ENCODE measurements at places on chromosomes 13 and 19.

GRCh38 chr19:12667731-12668302 is 1.2 kb downstream of the WDR83 start:
- no peak for DNase-seq

DNA sequence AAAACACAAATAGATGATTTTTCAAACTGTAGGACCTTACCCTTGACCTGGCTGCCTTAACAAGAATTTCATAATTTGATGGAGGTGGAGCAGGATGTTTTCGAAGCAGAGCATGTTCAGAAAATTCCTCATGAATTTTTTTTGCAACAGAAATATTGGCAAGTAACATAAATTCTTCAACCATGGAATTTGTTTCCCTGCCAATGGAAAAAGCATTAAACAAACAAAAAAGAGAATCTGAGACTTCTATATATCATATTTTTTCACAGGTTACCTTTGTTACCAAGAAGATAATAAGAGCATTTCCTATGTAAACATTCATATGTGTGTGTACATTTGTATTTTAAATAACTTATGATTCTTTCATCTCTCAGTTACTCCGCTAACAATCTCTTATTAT is 18.3 kb downstream of the DIS3 start:
- DNase-seq: no peak

DNA sequence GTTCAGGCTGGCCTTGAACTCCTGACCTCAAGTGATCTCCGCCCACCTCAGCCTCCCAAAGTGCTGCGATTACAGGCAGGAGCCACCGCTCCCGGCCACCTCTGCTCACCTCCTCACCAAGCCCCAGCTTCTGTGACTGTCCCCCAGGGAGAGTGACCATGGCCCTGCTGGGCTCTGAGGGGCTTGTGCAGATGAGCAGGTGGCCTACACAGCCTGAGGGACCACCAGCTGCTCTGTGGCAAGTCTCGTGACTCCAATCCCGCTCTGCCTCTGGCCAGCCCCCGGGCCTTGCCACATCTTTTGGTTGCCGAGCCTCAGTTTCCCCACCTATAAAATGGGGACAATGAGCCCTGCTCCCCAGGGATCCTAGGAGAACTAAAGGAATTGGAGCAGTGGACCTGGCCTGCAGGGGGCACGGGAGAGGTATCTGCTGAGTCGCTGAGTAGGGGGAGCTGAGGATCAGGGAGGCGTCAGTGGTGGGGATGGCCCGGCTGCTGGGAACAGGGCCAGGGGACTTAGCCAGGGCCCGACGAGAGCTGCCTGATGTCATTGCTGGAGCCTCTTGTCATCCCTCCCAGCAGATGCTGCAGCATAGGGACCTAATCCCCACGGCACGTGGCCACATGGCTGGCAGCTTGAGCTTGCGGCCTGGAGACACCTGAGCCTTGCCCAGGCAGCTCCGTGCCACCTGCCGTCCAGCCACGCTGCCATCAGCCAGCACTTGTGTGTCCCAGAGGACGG is 74.7 kb downstream of the GADD45B start:
- no peak for DNase-seq

DNA sequence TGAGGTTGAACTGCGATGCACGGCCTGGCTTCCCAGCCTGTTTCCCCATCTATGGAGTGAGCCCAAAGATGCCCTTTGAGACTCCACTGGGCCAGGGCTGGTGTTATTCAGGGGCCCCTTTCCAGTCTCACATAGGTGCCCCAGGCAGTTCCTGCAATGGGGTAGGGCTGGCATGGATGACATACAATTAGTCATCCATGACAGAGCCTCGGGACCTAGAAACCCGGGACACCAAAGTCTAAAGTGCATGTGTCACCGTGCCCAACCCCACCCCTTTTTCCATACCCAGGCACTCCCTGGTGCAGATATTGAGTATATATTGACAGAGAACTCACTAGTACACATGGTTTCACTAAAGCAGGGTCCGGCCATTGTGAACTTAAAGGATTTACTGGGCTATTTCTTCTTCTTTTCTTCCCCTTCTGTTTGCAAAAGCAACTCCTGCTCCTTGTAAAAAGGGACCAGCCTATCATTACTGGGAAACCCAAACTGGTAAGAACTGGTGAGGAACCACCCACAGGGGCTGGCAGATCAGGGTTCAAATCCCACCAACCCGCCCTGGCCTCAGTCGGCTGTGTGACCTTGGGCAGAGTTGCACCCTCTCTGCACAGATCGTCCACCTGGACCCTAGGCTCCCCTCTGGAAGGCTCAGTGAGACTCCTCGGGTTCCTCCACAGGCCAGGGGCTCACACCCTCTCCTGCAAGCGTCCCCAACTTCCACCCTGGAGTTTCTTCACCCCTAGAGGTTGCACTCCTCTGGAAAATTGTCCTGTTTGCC is 2.7 kb downstream of the B3GNT3 start:
- no peak for DNase-seq

GRCh38 chr19:42109896-42110295 is 22.4 kb downstream of the POU2F2 start:
- DNase-seq: no peak

DNA sequence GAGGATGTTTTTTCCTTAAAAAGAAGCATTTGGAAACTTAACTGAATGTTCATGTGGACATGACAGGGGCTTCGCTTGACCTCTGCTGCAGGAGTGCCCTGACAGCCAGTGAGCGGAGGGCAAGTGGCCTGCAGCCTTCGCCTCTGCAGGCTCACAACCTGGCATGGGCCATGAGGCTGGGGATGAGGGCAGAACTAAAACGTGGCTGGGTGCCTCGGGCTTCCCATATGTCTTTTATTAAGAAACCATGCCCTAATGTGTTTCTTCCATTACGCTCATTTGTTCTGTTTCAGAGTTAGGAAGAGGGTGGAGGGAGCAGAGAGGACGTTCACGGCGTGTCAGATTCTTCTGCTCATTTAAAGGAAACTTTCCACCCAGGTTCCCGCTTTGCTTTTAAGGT is 2.9 kb downstream of the ARHGEF7 start:
- no peak for DNase-seq

DNA sequence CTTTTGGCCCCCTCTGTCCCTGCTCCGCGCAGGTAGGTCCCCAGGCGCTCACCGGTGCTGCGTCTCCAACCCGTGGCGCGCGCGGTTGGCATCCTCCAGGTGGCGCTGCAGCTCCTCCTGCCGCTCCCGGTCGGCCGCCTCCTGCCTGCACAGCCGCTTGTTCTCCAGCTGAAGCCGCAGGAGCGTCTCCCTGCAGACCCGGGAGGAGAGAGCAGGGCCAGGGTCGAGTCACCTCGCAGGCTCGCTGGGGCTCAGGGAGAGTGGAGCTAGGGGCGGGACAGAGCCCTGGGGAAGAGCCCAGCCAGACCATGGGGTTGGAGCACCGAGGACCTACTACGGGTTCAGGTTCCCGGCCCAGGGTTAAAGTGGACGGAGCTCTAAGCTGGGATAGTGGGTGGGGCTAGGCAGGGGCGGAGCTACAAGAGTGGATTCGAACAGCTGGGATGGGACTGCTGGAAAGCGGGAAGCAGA is 9.3 kb downstream of the HOOK2 start:
- peak; percentile 80 for DNase-seq

- DNase-seq: peak; percentile 45
These were observed 26.9 kb downstream of the GAS6 start for GRCh38 chr13:113836768-113837559.

- peak; percentile 95 for DNase-seq
These were observed 76.6 kb upstream of the POMP start for GRCh38 chr13:28582225-28582891.

GRCh38 chr19:679418-680286 is 3.5 kb downstream of the FSTL3 start:
- DNase-seq: peak; percentile 66

DNA sequence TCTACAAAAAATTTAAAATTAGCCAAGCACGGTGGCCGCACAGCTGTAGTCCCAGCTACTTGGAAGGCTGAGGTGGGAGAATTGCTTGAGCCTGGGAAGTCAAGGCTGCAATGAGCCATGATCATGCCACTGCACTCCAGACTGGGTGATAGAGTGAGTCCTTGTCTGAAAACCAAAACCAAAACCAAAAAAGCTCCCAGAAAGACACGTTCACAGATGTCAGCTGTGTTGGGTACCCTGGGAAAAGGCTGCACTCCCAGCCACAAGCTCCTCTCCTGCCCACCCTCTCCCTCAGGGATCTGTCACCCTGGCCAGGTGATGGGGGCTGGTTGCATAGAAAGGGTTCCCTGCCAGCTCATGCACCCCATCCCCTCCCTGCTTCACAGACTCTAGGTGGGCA is 53.3 kb downstream of the RNF6 start:
- DNase-seq: no peak

- peak; percentile 79 for DNase-seq
These were observed 7.4 kb downstream of the ETHE1 start for GRCh38 chr19:43519436-43520088.

DNA sequence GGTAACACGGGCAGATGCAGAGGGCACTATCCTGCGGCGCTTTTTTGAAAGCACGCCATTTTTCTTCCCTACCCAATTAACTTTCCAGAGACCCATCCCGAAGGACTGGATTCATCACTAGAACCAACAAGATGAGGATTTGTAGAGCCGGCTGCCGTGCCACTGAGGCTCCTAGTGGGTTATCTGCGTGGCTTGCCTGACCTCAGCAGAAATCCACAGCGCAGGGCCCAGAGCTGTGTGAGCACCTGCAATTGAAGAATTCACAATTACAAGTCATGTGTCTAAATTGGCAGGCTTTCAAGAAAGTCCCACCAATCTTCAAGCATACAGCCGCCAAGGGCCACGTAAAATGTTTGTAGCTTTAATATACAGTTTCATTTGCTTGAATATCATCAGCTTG is 75.5 kb downstream of the ALOX5AP start:
- no peak for DNase-seq

DNA sequence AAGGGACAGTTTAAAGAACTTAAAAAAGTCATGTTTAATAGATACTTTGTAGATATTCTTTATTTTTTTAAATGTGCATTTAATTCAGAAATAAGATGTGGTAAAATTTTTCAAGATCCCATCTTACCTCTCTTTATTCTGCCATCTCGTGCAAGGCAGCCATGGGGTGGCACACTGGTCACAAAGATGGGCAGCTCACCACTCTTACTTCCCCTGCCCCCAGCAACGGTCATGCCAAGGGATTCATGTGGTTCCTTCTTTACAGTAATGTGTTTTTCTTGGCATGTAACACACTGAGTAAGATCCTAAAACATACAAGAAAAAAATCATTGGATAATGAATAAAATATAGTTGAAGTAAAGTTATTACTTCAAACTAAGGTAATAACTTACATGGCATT is 64.2 kb downstream of the LNX2 start:
- DNase-seq: no peak

- no peak for DNase-seq
These were observed 172.3 kb upstream of the KLF12 start for GRCh38 chr13:74306496-74306895.

DNA sequence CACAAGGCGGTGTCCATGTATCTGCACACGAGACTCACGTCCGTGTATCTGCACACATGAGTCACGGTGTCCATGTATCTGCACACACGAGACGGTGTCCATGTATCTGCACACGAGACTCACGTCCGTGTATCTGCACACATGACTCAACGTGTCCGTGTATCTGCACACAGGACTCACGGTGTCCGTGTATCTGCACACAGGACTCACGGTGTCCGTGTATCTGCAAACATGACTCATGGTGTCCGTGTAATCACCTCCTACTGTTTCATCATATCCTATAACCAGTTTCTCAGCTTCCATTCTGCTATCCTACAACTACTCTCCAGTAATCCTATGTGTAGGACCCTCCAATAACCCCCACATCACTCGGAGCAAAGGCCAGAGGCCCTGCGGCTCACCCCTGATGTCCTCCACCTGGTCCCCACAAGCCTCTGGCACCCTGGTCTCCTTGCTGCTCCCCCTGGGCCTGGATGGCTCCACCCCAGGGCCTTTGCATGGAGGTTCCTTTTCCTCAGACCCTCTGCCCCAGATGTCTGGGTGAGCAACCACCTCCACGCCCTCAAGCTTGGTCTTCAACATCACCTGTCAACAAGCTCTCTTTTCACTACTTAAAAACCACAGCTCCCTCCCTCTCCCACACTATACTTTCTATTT is 2.5 kb upstream of the TMEM255B start:
- no peak for DNase-seq

GRCh38 chr13:28328271-28328607 is 166.7 kb downstream of the FLT1 start:
- DNase-seq: no peak

- DNase-seq: peak; percentile 54
These were observed 5.0 kb upstream of the PDS5B start for GRCh38 chr13:32581177-32581786.

GRCh38 chr13:110442930-110443621 is 118.4 kb downstream of the RAB20 start:
- peak; percentile 28 for DNase-seq

- no peak for DNase-seq
These were observed 76.7 kb downstream of the MBNL2 start for GRCh38 chr13:97298816-97299215.

DNA sequence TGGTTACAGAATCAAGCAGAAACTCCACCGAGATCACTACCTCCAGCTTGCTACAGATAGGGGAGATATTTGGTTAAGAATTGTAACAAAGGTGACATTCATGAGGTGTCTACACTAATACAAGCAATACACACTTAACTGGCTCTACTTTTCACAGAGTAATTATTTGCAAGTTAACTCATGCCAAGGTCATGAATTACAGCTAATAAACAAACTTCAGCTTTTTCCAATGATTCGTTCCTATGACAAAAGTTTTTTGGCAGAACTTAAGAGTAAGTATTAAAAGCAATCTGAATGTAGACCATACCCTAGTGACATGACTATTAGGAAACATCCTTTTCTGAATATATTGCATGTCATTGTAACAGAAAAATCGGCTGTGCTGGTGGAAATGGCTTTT is 72.1 kb downstream of the LHFPL6 start:
- DNase-seq: no peak

DNA sequence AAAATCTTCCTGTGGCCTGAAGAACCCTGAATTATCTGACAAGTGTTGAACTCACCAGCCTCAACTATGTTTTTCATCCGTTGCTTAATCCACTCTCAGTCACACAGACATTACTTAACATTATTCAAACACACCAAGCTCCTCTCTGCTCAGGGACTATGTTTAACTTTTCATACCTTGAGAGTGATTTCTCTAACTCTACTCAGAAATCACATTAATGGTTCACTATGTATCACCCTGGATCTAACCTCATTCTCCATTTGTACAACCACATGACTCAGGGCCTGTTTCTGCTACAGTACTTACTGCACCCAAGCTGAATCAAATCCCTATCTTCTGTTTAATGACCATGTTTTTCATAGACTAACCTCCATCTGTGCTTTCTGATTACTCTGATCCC is 553.7 kb upstream of the PRR20A start:
- no peak for DNase-seq

- DNase-seq: no peak
These were observed 61.5 kb downstream of the DOCK9 start for GRCh38 chr13:98916403-98916802.

DNA sequence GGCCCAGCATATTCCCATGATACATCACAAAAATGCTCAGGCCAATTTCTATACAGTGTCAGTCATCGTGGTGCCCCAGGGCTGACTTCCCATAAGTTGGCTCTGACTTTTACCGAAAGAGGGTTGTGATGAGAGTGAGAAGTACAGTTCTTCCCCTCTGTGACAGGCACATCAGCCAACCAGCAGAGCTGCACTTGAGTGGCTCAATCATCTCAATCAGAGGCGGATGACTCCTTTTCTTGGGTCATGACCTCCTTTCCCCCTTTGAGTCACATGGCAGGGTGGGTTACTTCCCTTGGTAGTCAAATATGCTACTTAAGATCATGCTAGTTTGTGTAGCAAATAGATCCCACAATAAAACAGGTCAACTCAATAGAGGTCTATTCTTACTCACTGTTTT is 6.9 kb upstream of the AMER2 start:
- DNase-seq: no peak

All from NB4 (cell line).